ENCODE measurements at places on chromosomes 3 and 15.

DNA sequence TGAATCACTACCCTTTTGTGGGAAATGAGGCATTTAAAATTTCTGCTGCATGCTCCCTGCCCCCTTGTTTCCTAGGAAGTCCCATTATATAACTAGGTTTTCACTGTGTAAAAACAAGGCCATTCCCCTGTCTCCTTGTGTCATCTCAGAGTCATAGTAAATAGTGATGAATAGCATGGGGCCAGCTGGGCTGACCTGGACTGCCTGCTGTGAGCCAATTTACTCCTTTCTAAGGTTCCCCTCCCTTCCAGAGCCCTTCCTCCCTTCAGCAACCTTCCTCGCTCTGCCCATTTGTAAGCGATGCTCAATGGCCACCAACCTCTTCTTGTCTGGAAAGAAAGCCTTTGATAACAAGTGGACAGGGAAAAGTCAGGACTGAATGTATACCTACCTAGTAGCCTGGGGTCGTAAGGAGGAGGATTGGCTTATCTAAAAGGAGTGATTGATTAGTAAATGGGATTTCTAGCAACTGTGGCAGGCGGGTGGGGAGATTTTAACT lies 11.7 kb downstream of the ITGA11 start:
- DNase-seq = no peak

GRCh38 chr15:59011262-59011952 lies 23.9 kb downstream of the RNF111 start:
- DNase-seq = no peak

DNA sequence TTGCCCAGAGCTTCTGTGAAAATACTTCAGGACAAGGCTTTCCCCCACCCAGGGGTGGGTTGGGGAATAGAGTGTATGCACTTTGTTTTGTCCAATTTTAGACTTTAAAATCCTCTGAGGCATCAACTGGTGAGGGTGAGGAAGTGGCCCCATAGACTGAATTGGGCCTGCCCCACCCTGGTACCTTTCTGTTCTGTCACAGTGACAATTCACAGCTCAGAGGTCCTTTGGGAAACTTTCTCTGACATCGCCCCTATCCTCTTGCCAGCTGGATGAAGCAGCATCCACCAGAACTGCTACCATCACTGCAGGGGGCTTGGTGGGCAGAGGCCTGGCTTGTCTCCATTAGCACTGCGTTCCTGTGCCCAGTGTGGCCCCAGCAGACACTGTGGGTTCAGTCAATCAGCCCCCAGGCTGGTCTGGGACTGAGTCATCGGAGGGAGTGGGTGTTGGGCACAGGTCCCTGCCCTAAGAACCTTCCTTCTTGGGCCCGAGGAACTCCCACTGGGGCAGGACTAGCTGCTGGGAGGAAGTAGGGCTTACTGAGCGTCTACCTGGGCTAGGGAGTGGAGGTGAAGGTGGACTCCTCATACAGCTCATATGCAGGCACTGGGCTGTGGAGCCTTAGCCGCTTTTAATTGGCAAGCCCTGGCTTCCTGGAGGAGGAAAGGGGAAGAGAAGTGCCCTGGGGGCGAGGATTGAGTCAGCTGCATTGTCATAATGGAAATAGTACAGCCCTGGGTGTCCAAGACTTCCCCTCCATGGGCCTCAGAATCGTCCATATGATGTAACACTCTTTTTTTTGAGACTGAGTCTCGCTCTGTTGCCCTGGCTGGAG lies 1.5 kb upstream of the PPM1M start:
- peak; percentile 76 for DNase-seq

DNA sequence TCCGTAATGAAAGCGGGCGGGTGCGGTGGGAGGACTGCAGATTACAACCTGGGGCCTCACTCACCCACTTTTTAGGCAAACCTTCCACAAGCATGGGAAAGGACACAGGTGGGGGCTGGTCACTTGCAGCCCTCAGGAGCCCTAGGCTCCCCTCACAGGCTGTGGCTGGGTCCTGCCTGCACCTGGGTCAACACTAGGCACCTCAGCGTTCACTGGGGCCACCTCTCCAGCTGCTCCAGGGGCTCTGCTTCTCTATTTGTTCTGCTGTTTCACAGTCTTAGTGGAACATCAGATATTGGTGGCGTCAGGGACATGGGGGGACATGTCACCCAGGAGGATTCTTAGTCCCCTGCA lies 30.1 kb upstream of the TMEM115 start:
- DNase-seq = no peak

DNA sequence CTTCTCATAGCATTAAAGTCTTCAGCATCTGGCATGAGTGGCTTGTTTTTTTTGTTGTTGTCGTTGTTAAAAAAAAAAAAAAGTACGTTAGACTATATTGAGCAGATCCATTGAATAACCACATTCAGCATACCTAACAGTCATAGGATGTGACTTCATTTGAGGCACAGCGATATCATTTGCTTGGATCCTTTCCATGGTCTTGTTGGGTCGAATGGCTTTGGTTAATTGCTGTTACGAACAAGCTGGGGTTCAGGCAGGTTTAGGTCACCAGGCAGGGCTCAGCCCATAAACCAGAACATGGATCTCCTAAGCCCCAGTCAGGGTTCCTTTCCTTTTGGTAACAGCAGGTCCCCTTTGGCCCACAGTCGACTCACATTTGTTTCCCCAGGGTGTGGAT lies 76.2 kb downstream of the POLR2M start:
- DNase-seq = no peak

- DNase-seq = no peak
These were observed 26.6 kb downstream of the CGGBP1 start for GRCh38 chr3:88032245-88032644.

- DNase-seq = no peak
These were observed 37.6 kb downstream of the GMPS start for GRCh38 chr3:155908086-155908485.

All from foreskin melanocyte (primary cell).